ENCODE measurements at places on chromosomes 11 and 22.

GRCh38 chr11:96827164-96827563, 437.4 kb downstream of the JRKL start:
- peak; percentile 33 for DNase-seq

DNA sequence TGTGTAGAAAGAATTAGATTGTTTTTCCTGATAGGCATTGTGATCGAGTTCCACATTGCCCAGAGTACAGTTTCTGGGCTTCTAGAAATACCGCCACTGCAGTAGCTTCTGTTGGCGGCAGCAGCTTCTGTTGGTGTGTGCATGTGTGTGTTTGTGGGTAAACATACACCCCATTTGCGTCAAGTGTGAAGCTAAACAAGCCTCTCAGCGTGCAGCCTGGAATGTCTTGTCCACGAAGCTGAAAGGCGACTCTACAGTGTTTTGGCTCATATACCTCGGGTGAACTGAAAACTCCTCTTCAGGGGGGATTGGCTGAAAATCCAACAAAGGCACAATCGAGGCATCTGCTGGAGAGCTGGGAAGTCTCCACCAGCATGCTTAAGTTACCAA, 112.0 kb upstream of the E2F8 start:
- no peak for DNase-seq

GRCh38 chr11:117410861-117411710, 83.4 kb downstream of the CEP164 start:
- DNase-seq: no peak

- DNase-seq: no peak
Observed at GRCh38 chr11:118002541-118003423, 16.6 kb downstream of the IL10RA start.

GRCh38 chr11:36702330-36703054, 104.5 kb upstream of the RAG2 start:
- peak; percentile 46 for DNase-seq

Data from stromal cell of bone marrow (primary cell).